Right cardiac atrium (tissue), 5 donors: ENCODE measurements at places on chromosomes 6 and 20. TPM values are rescaled to one million over a fixed set of nuclear protein-coding genes. Genes with fewer than 3 reads are reported as not detected.
A peak's percentile ranks its signal among the peaks of the same experiment; 100 is the strongest.

- no peak for DNase-seq
These were observed 82.1 kb downstream of the DLL1 start for GRCh38 chr6:170208651-170209353.

GRCh38 chr6:149182262-149182661 is 135.2 kb upstream of the TAB2 start:
- DNase-seq, result peak; percentile 62

Gene ADGRF4
- total RNA-seq, result 0.22 TPM

Gene IER3
- 22.4 TPM for total RNA-seq

Gene SPATA25
- total RNA-seq, result 2.6 TPM
